Activated CD4-positive, alpha-beta T cell treated with anti-CD3 and anti-CD28 coated beads for 48 hours (primary cell): ENCODE measurements at places on chromosomes 11 and 22.

DNA sequence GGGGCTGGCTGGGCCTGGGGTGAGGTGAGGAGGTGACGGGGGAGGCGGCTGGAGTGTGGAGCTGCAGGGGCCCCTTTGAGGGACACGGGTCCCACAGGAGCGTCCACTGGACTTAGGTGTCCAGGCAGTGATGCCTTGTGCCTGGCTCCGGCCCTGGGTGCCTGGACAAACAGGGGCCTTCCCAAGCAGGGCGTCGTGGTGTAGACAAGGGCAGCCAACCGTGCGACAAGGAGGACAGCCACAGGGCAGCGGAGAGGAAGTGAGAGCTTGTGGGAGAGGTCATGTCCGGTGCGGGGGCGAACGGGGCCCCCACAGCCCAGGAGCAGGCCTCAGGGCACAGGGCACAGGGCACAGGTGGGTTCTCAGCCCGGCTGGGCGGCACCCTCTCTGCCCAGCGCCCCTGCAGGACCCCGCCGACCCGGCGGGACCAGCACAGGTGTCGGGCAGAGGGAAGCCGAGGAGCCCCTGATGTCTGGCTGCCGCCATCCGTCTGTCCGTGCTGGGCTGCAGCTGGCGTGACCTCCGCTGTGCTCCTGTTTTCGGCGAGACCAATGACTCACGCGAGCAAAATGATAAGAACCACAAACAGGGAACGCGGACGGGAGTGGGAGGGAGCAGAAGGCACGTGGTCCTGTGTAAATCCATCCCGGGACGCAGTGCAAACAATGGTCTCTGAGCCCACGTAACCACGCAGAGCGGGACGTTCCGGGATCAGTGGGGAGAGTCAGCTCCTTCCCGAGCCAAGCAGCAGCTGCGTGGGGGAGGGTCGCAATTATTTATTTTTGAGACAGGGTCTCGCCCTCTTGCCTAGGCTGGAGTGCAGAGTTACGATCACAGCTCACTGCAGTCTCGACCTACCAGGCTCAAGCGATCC lies 49.1 kb upstream of the A4GALT start:
- no peak for DNase-seq

GRCh38 chr11:57196596-57196995 lies 14.8 kb downstream of the LRRC55 start:
- DNase-seq, result no peak

DNA sequence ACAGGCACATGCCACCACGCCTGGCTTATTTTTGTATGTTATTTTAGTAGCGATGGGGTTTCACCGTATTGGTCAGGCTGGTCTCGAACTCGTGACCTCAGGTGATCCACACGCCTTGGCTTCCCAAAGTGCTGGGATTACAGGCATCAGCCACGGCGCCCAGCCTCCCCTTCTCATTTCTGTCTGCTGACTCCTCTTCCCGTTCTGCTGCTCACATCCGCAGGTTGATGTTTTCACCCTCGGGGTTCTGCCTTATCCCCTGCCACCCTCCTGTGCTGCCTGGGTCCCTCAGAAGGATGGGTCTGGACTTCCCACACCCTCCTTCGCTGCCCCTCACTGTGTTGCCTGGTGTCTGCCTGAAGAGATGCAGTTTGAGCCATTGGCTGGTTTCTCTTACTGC lies 19.2 kb upstream of the VSIG10L2 start:
- no peak for DNase-seq

GRCh38 chr11:59611570-59612565 lies 3.7 kb downstream of the OSBP start:
- DNase-seq, result no peak

- DNase-seq, result no peak
These were observed 663.9 kb downstream of the DLG2 start for GRCh38 chr11:84963240-84963639.

- no peak for DNase-seq
These were observed 694 bp upstream of the ELFN2 start for GRCh38 chr22:37427711-37428635.

- DNase-seq, result no peak
These were observed 88.9 kb upstream of the DDI1 start for GRCh38 chr11:103947546-103947919.

DNA sequence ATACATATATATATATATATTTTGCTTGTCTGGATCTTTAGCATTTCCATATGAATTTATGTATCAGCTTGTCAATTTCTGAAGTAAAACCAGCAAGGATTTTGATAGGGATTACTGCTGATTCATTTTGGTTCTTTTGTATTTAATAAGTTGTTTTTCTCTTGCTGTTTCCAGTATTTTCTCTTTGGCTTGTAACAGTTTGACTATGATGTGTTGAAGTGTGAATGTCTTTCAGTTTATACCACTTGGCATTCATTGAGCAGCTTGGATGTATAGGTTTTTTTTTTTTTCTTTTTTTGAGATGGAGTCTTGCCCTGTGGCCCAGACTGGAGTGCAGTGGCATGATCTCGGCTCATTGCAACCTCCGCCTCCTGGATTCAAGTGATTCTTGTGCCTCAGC lies 12.4 kb downstream of the LDHAL6A start:
- DNase-seq, result no peak

- no peak for DNase-seq
These were observed 97.1 kb upstream of the PARVA start for GRCh38 chr11:12280199-12280837.

GRCh38 chr11:43418197-43418596 lies 59.5 kb downstream of the TTC17 start:
- no peak for DNase-seq

- DNase-seq, result peak; percentile 36
These were observed 9.1 kb downstream of the SLC3A2 start for GRCh38 chr11:62889484-62890437.

DNA sequence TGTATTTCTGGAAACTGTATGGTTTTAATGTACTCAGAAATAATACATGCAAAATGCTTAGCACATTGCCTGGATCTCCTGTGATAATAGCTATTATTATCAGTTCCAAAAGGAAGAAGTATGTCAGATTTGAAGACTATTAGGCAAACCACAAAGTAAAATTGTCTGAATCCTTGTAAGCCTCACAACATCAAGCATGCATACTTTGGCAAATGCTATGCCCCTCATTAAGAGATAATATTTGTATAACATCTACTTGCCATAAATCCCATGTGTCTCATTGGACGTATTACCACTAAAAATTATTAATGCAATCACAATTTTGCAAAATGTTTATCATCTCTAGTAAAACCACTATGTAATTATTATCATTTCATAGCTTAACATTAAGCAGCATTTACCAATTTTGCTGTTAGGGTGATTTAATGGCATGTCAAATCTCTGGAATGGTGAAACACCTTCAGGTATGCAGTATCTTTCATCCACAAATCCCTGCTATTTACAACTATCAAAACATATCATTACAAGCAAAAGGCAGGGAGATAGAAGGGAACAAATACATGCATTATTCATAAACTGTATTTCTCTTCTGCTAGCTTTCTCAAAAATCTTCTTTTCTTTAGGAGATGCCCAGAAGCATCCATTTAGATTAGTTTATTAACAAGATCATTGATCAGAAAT lies 974.6 kb upstream of the RAG2 start:
- no peak for DNase-seq

DNA sequence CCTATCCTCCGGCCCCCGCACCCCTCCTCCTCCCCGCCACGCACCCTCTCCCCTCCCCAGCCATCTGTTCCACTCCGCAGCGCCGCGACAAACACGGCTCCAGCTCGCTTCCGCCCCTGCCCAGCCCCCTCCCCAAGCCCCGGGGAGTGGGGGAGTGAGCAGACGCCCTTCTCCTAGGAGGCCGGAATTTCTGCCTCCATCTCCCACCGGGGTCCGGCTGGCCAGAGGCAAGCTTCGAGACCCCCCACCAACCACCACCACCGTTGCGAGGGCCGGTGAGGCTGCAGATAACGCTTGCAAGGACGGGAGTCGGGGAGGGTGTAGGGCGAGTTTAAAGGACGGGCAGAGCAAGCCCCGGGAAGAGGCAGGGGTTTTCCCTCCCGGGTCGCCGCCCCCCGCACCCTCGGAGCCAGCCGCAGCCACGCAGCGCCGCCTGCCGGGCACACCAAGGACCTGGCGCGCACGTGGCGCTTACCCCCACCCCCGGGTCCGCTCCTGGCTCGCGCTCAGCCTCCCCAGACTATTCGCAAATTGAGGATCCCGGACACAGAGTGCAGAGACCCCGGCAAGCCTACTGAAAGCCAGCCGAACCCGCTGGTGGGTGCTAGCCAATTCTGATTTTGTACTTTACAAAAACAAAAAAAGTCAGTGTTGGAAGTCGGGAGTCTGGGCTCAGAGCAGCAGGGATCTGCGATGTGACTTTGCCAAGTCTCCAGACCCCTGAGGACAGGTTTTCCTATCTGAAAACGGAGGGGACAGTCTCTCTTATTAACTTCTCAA lies 22.6 kb downstream of the RTN4RL2 start:
- DNase-seq, result peak; percentile 79

DNA sequence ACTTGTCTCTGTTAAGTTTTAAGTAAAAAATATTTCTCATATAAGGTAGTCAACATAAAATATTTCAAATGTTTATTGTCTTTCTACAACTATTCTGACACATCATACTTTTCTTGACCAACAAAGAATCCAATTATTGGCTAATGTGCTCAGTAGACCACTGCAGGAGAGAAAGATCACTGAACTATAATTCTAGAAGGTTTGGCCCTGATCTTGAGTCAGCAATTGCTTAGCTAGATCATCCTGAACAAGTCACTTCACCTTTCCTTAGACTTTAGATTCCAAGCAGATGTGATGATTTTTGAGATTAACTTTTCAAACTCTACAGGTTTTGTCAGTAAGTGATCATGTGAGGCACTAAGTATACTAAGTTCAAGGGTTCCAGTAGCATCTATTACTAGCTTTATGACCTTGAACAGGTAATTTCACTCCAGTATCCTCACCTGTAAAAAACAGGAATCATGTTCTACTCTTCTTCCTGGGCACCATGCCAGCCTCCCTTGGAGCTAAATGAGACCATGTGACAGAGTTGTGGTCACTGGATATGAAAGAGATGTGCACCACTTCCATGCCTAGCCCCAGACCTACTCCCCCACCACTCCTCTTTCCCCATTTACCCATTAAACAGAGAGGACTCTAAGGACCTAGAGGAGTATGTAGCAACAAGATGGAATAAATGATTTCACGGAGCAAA lies 17.3 kb downstream of the PGM2L1 start:
- no peak for DNase-seq

DNA sequence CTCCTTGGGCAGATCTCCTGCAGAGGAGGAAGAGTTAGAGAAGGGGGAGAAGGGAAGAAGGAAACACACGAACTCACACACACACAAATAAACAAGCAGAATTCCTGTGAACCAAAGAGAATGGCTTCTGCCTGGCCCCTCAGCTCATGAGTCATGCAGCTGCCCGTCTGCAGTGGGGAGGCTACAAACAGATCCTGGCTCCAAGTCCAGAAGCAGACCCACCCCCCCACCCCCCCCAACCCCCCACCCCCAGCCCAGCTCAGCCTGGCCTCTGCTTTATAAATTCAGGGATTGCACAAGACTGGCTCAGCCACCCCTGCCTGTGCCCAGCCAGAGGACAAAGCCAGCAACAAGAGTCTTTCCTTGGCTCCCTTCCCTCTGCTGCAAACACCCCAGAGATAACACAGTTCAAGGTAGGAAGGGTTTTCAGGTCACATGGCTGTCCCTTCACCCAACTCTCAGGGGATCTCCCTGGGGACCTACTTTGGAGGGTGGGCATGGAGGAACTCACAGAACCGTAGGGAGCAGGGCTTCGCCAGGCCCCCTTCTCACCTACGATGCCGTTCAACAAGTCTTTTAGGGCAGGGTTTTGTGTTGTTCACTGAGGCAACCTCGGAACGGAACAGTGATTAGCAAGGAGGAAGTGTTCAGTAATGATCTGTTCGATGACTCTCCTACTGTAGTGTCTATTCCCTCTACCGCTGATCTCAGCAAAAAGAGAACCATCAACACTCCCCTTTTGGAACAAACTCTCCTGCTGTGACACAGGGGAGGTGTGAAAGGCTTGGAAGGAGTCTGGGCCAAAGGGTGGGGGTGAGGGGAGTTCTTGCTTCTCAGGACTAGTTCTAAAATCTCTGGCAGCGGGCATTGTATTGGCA lies 35.5 kb downstream of the RPL27A start:
- DNase-seq, result no peak

GRCh38 chr22:29344137-29344536 lies 28.6 kb upstream of the RASL10A start:
- DNase-seq, result no peak

- peak; percentile 54 for DNase-seq
These were observed 1.0 kb downstream of the CCDC85B start for GRCh38 chr11:65891219-65892136.

GRCh38 chr11:42299780-42300179 lies 840.3 kb upstream of the LRRC4C start:
- DNase-seq, result no peak

DNA sequence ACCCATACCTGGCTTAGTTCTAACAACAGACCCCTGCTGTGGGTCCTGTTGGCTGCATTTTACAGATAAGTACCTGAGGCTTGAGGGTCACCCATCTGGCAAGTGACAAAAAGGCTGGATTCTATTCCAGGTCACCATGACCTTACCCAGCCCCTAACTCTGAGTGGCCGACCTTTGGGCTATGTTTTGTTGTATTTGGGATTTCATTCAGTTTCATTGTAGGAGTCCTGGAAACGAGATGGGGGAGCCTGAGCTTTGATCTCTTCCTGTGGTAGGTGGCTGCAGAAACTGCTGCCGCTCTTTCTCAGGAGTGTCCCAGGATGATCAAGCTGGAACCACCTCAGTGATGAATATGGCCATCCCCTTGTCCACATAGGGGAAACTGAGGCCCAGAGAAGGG lies 24.6 kb upstream of the YWHAH start:
- no peak for DNase-seq

DNA sequence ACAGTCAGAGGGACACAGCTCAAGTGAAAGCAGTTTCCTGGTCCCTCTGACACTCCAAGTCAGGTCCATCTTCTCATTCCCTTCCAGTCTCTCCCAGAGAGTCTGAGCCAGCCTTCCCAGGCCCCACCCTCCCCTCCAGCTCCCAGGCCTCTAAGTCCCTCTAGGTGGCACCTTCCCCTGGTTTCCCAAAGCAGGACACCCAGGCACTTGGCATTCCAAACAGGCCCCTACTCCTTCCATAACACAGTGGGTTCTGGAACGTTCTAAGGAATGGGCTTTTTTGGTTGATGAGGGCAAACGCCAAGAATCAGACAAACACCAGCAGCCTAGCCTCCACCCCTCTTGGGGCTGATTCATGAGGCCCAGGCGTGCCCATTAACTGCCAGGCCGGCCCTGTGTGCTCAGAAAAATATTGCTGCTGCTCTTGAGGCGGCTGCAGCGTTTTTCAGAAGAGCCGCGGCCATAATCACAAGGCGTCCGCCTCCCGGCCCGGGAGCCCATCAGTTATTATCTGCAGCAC lies 418.7 kb downstream of the SOX6 start:
- DNase-seq, result no peak

GRCh38 chr11:36400766-36401455 lies 104.8 kb downstream of the PRR5L start:
- no peak for DNase-seq

- DNase-seq, result no peak
These were observed 1.4 kb upstream of the PIWIL3 start for GRCh38 chr22:24775769-24776492.
